GM12891 (cell line): ENCODE measurements at places on chromosomes 12 and 14.

GRCh38 chr12:49357103-49357678 lies 10.1 kb upstream of the SPATS2 start:
- peak; percentile 10 for DNase-seq

- DNase-seq = no peak
Observed at GRCh38 chr12:78181544-78182162, 351.0 kb downstream of the NAV3 start.

DNA sequence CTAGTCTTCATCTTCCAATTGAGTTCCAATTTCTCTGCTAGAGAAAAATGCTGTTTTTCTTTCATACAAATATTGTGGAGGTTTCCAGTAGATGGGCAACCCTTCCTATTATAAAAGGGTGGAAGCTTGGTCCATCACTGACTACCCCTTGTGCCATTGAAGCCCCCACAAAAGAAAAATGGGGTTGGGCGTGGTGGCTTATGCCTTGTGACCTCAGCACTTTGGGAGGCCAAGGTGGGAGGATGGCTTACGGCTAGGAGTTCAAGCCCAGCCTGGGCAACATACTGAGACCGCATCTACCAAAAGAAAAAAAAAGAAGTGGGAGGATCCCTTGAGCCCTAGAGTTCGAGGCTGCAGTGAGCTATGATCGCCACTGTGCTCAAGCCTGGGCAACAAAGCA lies 22.8 kb downstream of the NCKAP5L start:
- DNase-seq = no peak

DNA sequence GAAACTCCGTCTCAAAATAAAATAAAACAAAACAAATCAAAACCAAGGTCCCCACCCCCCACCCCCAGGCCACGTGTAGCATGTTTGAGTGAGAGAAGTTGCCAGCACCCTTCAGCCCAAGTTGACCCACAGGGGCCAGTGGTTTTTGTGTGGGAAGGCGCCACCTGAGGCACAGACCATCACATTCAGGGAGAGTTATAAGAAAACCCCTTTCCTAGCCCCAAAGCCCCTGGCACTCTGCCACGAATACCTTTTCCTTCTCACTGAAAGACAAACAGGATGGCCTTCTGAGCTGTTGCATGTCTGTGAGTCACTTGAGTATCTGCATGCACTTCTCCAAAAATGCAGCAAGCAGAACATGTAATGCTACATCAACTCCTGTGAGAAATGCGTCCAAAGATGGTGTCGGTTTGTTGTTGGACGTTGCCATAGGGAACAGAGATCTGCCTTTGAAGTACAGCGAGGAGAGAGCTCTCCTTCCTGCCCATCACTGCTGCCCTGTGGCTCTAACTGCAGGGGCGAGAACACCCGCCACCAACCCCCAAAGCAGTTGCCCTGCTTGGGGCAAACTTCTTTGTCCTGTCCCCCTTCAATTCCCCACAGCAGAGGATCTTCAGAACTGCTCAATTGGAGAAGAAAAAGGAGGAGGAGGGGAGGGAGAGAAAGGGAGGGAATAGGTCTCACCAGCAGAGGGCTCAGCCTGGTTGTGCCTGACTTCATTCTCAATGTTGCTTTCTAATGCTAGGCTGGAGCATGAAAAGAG lies 2.7 kb upstream of the TRAF3 start:
- peak; percentile 67 for DNase-seq

DNA sequence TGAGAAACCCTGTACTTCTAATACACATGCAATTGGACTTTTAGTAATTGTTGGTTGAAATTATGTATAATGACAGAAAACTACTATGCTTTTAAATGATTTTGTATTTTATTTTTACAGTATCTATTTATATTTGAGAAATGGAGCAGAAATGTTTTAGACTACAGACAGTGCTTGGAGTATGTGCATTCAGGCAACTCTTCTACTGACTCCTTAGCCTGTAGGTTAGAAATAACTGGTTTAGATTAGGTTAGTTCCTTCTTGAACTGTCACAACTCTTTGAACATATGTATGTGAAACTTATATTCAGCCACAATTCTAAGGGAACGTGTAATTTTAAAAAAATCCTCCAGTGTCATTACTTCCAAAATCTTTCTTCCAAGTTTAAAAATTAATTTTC lies 1.7 kb downstream of the FGFR1OP2 start:
- DNase-seq = no peak

- no peak for DNase-seq
Observed at GRCh38 chr12:121796855-121797751, 3.6 kb upstream of the RHOF start.

- no peak for DNase-seq
Observed at GRCh38 chr12:123752046-123752445, 10.1 kb upstream of the DNAH10 start.

- DNase-seq = no peak
Observed at GRCh38 chr12:130655881-130656280, 60.2 kb downstream of the RIMBP2 start.

GRCh38 chr12:96048393-96048969 lies 13.1 kb upstream of the LTA4H start:
- no peak for DNase-seq

GRCh38 chr12:58313091-58313855 lies 371.9 kb downstream of the ATP23 start:
- DNase-seq = no peak

GRCh38 chr12:116282371-116283286 lies 5.1 kb upstream of the MED13L start:
- DNase-seq = no peak

DNA sequence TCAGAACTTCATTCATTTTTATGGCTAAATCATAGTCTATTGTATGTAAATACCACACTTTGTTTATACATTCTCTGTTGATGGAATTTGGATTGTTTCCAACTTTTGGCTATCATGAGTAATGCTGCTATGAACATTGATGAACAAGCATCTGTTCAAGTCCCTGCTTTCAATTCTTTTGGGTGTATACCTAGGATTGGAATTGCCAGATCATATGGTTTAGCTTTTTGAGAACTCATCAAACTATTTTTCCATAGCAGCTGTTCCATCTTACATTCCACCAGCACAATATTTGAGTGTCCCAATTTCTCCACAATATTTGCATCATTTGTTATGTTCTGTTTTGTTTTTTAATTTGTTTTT lies 52.3 kb upstream of the CCND2 start:
- no peak for DNase-seq

- DNase-seq = no peak
Observed at GRCh38 chr12:19208456-19208855, 78.9 kb downstream of the PLEKHA5 start.

DNA sequence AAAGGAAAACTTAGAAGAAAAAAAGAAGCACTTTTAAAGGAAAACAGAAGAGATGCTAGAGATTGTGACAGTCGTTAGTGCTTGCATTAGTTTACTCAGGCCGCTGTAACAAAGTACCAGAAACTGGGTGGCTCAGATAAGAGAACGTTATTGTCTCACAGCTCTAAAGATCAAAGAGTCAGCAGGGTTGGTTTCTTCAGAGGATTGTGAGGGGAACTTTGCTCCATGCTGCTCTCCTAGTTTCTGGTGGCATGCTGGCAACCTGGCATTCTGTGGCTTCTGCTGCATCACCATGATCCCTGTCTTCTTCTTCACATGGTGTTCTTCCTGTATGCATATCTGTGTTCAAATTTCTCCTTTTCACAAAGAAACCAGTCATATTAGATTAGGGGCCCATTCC lies 119.4 kb upstream of the PLEKHA5 start:
- no peak for DNase-seq

- no peak for DNase-seq
Observed at GRCh38 chr12:9711664-9712063, 21.2 kb downstream of the CLECL1 start.

- DNase-seq = no peak
Observed at GRCh38 chr12:75389706-75390105, 1.2 kb upstream of the GLIPR1L2 start.

- DNase-seq = no peak
Observed at GRCh38 chr12:96862326-96862725, 44.7 kb upstream of the NEDD1 start.

DNA sequence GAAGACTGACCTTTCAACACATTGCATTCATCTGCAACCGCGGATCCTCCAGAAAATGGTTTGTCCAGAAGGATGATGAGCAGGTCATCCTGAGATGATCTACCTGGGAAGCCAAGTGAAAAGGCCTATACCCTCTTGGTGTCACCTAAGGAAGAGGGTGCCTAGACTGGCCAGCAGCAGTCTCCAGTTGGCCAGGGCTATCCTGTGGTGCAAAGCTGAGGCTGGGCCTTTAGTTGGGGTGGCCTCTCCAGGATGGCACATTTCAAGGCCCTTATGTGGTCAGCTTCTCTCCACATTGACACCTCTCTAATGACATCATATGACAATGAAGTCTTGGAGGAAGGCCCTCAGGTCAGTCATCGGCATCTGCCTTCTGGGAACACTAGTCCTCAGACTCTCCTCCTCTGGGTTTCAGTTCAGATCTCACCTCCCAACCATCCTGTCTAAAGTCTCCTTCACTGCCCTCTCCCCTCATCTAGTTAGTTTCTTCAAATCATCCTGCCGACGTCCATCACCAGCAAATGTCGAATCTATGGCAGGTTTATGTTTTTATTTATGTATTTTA lies 3.3 kb upstream of the SLC22A17 start:
- DNase-seq = no peak

DNA sequence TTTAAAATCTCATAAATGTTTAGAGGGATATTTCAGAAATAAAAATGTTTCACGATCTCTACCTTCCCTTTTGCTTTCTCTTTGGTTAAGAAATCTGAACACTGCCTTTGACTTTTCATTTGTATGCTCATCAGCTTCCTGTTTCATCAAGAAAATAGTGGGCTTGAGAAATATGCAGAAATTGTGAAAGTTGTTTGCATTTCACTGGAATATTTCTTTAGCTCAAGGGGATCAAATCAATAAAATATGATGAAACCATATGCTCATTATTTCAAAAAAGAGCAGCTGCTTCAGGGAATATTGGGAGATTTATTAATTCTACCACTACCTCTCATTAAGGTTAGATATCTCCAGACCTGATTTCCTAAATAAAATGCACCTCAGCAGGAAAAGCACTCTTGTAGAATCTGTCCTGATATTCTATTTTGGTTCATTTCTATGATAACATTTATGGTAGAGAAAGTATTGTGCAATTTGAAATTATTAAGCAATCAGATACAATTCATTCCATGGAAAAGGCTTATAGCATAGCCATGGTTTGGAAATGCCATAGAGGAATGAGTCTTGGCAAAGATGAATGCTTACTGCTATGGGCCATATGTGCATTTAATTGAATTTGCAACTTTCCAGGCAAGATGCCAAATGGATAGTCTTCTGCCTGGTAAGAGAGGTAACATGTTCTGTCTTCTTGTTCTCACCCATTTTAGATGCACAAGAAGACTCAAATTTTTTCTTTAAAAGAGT lies 212.6 kb upstream of the SLC16A7 start:
- DNase-seq = no peak

GRCh38 chr12:100698518-100698917 lies 96.1 kb upstream of the ANO4 start:
- DNase-seq = no peak

GRCh38 chr12:106113042-106113441 lies 25.7 kb downstream of the NUAK1 start:
- DNase-seq = no peak

DNA sequence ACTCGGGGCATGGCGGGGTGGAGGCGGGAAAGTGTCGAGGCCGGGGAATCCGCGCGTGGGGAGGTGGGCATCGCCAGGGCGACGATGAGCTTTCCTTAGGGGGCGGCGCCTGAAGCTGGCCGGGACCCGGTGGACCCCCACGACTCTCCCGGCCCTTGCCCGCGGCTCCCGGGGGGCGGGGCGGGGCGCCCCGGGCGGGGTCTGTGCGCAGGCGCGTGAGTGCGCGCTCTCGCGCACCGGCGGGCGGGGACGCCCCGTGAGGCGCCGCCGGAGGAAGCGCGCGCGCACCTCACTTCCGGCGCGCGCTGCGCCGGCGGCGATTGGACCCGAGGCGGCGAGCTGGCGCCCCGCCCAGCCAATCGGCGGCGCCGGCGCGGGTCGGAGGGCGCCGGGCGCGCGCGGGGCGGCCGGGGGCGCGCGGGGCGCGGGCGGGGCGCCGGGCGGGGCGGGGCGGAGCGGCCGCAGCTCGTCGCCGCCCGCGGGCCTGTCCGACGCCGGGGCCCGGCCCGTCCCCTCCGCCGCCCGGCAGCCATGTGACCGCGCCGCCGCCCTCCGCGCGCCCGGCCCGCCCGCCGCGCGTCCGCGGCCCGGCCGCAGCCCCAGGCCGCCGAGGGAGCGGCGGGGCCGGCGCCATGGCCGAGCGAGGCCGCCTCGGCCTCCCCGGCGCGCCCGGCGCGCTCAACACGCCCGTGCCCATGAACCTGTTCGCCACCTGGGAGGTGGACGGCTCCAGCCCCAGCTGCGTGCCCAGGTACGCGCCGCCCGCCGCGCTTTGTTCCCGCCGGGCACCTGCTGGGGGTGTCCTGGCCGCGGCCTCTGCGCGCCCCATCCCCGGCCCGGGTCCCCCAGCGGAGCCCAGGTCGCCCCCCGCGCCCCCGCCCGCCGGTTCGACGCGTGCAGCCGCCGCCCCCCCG lies at the start of gene PACS2:
Gene PACS2 (plus strand): TSS at position 462 of the 914 bp plus-strand sequence. CDS start 171 bp downstream, at position 633.
- peak; percentile 99 for DNase-seq

GRCh38 chr12:105977652-105978051 lies 161.1 kb downstream of the NUAK1 start:
- no peak for DNase-seq

- DNase-seq = no peak
Observed at GRCh38 chr12:51925346-51926063, 18.2 kb downstream of the ACVRL1 start.

DNA sequence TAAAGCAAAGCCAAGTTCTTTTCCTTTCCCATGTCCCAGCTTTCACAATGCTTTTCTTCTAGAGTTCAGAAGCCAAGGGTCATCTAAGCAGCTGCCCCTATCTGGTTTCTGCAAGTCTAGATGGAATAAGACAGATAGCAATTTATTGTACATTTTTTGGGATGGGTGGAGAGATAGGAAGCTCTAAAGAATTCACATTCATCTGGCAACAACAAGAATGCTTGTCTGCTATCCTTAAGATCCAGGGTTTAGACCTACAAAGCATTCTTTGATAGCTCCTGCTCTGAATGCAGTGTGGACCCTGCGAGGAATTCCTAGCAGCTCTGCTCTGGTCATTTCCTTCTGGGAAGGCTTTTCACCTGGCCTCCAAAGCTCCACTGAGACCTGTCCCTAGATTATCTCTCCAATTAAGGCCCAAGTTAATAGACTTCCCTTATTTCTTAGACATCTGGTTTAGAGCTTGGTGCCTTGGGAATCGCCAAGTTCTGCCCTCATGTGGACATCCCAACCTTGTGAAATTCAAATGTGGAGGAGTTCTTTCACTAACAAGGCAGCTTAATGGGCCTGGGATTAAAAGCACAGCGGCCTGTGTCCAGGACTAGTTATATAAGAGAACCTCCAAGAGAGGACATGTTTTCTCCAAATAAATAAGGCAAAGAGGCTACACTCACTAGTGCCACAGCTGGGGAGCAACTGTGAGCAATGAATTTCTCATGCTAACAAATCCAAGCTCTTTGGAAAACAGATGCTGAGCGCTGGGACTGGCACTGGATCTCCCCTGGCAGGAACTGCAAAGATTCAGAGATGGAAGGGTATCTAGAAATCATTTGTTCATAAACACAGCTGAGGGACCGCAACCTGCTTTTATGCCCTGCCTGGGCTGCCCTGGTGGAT lies 384.5 kb upstream of the DDHD1 start:
- no peak for DNase-seq

GRCh38 chr12:51687177-51687576 lies 96.1 kb downstream of the SCN8A start:
- DNase-seq = no peak
